ENCODE measurements at places on chromosomes 2 and 18.

GRCh38 chr2:205571360-205571959, 110.8 kb upstream of the NRP2 start:
- DNase-seq, result no peak

DNA sequence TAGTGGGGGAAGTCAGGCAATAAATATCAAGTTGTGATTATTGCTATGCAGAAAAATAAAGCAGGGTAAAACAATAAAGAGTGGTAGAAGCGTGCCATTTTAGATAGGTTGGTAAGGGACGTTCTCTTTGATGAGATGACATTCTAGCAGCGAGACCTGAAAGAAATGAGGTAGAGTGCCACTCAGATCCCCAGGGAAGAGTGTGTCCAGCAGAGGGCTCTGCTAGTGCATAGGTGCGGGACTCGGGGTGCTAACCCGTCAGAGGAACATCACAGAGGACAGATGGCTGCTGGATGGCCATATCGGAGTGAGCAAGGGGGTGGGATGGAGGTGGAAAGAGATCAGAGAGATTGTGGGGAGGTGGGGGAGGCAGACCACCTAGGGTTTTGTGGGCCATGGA, 16.3 kb upstream of the GTF2A1L start:
- no peak for DNase-seq

DNA sequence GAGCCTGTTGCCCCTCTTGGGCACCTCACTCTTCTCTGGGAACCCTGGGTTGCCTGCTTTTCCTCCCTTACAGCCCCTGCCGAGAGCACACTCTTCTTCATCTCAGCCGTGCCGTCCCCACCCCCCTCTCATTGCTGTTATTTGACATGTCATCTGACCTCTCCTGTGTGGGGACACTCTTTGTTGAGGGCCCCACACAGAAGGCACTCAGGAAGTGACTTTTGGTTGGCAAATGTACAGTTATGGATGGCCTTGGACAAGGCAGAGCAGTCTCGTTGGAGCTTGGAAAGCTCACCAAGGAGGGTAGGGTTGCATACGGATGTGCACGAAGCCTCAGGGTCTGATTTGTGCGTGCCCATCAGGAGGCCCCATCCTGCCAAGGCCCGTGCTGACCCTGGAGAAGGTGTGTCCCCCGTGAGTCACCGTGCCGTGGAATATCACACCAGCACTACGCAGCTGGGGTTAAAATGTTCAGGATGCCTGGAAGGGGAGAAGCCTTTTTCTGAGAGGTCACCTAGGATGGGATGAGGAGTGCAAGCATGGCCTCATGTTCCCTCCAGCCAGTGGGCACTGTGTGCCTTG, 93.9 kb downstream of the CTIF start:
- no peak for DNase-seq

- DNase-seq, result no peak
These were observed at the start of gene IGFBP5 for GRCh38 chr2:216695401-216695821. TSS of gene IGFBP5 (minus strand) at chr2:216695549. CDS start at chr2:216694775, 774 bp downstream.

DNA sequence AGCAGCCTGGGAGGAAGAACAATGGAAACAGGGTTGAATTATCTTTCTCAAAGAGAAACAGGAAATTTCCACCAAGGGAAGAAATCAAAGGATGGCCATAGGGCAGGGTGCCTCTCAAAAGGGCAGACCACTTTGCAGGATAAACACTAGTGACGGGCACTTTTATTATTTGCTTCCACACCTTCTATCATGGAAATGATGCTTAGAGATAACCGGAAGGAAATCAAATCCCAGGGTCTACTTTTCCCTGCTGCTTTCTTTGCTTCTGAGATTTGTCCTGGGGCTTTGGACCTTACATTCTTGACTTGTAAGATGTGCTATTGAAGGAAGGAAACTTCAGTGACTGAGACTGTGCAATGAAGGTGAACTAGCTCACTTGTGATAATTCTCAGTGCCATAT, 1.1 kb upstream of the SCN9A start:
- DNase-seq, result no peak

All from stimulated activated CD8-positive, alpha-beta memory T cell treated with anti-CD3 and anti-CD28 coated beads, Interleukin-7, amount 100 ng/mL, for 1 hour (primary cell).